ENCODE measurements at places on chromosomes 4 and X.

DNA sequence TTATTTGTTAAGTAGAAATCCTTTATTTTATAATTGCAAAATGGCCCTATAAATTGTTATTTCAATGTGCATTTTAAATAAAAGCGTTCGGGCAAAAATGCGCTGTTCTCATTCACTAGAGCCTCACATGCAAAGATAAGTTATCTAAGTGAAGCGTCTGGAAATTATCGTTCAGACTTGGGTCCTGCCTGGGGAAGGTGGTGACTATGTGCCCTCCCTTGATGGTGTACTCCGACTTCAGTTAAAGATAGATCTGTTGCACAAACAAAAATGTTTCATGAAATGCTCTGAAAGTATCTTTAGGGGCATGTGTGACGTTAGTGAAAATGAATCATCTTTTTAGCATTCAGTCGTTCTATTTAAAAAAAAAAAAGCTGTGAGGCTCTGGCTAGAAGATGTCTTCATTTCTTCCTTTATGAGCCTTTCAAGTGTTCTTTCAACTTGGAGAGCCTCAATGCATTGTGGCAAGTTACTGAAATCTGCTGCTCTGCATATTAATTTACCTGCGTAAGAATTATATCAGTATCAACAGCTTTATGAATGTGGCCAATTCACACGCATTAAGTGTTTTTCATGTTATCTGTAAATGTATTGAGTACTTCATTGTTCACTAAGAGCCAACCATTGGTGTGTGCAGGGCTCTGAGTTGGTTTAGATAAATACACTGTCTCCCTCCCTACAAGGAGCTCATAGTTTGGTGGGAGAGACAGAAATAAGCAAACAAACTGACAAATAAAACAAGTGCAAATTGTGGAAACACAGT lies 83.0 kb downstream of the AFF1 start:
- DNase-seq = no peak

GRCh38 chr4:155569960-155570515 lies 96.6 kb upstream of the GUCY1A1 start:
- no peak for DNase-seq

- DNase-seq = no peak
These were observed 164.1 kb upstream of the STS start for GRCh38 chrX:6983207-6983955.

- DNase-seq = no peak
These were observed 70.7 kb upstream of the TAPT1 start for GRCh38 chr4:16297003-16297402.

DNA sequence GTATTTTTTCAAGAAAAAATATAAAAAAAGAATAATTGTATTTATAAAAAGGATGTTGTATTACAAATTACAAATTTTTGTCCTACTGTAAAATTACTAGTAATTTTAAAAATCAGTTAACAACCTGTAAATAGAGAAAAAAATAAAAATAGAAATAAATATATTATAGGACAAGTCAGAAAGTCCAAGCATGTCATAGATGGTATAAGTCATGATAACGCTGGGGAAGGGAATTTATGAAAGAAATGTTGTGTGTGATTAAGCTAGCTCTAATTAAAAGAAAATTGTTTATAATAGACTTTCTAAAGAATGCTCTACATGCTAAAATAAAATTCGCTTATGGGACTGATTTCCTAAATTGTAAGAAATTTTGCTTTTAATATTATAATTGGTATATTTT lies 2329.9 kb downstream of the ARAP2 start:
- no peak for DNase-seq

DNA sequence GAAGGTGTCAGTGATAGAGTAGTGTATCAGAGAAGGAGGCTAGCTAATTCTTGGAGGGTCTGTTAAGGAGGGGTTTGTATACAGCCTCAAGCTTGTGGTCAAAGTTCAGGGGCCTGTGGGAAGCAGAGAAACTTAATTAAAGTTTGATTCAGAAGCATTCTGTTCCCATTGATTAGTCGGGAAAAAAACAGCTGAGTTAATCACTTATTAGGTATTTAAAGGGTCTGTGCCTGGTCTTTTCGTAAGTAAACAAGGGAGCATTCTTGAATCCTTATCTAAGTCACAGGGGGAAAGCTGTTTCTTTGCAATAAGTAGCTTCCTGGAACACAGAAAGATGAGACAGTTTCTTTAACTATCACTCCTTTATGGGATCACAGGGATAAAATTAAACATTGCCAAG lies 492.1 kb downstream of the PCDH10 start:
- no peak for DNase-seq

DNA sequence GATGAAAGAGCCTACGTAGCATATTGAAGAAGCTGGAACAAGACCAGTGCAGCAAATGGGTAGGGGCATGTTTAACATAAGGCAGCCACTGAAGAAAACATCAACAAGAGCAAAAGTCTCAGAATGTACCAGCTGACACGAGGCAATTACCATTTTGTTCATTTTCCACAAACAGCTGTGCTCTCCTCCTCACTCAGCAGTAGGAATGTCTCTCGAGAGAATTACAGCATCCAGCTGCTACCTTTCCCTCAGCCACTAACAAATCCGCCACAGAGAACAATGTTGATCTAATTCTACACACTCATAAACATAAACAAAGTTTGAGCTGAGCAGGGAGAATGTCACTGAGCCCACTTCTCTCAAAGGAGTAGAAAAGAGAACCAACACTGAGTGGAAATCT lies 68.0 kb downstream of the OPHN1 start:
- no peak for DNase-seq

- no peak for DNase-seq
These were observed 96.1 kb downstream of the REELD1 start for GRCh38 chr4:146310319-146311021.

DNA sequence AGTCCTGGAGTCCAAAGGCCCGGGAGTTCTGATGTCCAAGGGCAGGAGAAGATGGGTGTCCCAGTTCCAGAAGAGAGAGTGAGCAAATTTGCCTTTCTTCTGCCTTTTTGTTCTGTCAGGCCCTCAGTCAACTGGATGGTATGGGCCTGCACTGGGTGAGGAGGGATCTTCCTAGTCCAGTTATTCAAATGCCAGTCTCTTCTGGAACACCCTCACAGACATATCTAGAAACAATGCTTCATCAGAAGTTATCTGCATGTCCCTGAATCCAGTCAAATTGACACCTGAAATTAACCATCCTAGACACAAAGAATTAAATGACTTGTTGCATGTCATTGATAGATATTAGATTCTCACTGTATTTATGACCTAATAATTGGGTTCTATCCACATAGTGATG lies 48.5 kb upstream of the TSPAN5 start:
- no peak for DNase-seq

- DNase-seq = peak; percentile 54
These were observed 54.0 kb downstream of the JADE1 start for GRCh38 chr4:128863312-128864075.

GRCh38 chr4:2587213-2587823 lies 50.9 kb downstream of the FAM193A start:
- DNase-seq = no peak

DNA sequence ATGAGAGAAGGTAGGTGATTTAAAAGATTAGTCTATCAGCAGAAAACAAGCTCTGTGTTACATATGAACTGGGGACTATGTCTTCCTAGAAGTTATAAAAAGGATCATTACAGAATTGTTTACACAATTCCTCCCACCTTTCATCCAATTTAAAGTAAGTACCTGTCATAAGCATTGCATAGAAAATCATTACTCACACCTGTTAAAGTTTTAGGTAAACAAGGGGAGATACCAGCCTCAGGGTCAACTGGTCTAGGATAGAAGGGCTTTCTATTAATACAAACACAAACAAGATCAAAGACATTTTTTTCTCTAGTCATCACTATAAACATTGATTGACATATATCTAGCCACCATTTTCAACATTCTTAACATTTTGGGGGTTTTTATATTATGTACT lies 333.9 kb downstream of the ARHGAP24 start:
- no peak for DNase-seq

DNA sequence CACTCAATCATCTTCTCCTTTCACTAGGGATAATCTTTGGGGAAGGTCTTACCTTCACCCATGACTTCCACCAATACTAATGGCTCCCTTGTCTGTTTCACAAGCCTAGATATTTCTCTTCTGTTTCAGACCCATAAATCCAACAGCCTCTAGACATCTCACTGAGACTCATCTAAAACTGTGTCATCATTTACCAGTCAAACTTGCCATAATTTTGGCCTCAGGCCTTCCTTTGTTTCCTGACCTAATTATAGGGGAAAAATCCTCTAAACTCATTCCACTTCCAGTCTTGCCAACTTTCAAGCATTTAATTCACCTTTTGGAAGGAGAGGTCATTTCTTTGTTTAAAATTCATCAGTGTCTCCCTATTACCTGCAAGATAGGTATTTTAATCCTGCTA lies 181.0 kb upstream of the CNKSR2 start:
- no peak for DNase-seq

DNA sequence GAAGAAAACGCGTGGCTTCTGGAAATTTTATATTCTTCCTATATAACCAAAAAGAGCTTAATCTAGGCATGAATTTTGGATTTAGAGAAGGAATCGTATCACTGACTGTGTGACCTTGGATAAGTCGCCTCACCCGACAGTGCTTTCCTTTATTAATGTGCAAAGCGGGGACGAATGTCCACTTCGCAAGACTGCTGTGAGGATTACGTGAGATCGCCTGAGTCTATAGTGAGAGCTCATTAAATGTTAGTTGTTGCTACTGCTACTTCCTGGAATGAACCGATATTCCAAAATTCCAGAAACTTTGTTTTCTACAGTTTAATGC lies 448 bp upstream of the TBC1D8B start:
- no peak for DNase-seq

DNA sequence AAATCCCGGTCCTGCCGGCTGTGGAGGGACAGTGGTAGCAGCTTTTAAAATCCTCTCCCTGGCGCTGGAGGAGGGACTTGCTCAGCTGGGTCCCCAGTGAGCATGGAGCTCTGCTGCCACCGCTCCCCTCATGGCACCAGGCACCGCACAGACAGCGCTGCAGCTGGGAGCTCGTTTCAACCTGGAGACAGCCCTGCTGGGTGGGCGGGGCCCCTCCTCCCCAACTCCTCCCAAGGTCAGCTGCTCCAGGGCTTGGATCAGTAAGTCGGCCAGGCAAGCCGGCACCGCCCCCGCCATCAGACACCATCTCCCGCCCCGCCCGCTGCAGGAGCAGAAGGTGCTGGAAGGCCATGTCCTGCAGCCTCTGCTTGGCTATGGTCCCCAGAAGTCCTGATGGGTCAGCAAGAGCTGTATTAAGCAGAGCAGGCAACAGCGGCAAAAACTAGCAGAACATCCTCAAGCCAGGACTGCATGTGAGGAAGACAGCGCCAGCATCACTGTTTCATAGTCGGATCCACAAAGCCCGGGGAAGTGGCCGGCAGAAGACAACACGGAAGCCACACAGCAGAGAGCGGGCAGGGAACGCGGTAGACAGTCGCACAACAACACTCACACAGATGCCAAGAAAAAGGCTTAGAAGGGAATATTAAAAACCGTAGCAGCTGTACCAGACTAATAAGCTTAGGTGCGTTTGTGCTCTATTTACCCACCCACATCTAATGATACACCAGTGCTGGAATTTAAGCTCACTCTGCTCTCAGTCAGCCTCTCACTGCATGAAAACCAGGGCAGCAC lies 16.2 kb downstream of the ZFYVE28 start:
- DNase-seq = no peak

GRCh38 chr4:151604238-151604637 lies 156.6 kb downstream of the GATB start:
- DNase-seq = no peak

- no peak for DNase-seq
These were observed 29.5 kb downstream of the ARHGAP10 start for GRCh38 chr4:147761218-147761883.

GRCh38 chrX:16416588-16416987 lies 233.4 kb upstream of the S100G start:
- DNase-seq = no peak

DNA sequence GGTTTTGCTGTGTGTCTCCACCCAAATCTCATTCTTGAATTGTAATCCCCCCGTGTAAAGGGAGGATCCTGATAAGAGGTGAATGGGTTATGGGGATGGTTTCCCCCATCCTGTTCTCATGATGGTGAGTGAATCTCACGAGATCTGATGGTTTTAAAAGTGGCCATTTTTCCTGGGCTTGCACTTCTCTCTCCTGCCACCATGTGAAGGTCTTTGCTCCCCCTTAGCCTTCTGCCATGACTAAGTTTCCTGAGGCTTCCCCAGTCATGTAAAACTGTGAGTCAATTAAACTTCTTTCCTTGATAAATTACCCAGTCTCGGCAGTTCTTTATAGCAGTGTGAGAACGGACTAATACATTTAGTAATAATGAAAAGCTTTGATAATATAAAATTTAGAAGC lies 46.9 kb downstream of the ANTXR2 start:
- no peak for DNase-seq

- DNase-seq = no peak
These were observed 253.9 kb downstream of the ANK2 start for GRCh38 chr4:113303315-113303714.

- no peak for DNase-seq
These were observed 31.4 kb upstream of the SPATA4 start for GRCh38 chr4:176226736-176227135.

GRCh38 chr4:121472937-121473721 lies 92.3 kb upstream of the QRFPR start:
- no peak for DNase-seq

GRCh38 chr4:143109376-143109775 lies 75.3 kb upstream of the USP38 start:
- no peak for DNase-seq

DNA sequence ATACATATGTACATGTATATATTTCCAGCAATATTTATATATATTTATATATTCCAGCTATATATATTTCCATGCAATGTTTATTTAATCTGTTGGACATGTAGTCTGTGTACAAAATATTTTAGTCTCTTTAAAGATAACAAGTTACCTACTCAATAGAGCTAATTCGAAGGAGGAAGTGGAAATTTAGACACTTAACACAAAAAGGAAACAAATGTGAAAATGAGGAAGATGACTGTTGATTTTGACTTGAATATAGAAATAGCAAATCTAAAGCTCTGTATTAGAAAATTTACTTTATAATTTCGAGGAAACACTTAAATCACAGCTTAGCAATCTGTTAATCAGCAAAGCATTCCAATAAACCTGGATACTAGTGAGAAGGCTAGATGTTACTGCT lies 1064.4 kb downstream of the PCDH7 start:
- no peak for DNase-seq

- no peak for DNase-seq
These were observed 167.2 kb downstream of the NPNT start for GRCh38 chr4:106062452-106062875.

DNA sequence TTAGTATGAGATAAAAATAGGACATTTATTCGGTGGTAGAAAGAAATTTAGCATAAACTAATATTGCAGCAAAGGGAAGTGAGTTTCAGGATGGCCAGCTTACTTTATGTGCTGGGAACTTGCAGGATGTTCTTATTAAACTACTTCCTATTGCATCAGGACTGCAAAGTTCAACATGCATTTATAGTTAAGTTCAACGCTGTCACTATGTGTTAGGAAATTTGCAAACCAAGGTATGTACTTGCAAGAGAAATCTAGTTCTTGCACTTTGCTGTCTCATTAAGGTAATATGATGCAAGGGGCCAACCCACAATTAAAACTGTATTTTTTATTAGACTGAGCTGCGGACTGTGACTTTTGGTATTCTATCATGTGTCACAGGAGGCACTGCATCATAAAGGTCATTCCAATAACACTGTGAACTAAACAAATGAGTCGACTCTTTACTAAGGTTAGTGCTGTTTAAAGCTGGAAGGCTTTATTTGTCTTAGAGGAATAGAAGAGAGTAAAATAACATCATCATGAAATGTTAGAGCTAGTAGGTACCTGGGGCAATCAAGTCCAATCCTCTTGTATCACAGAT lies 1525.7 kb upstream of the TENM3 start:
- DNase-seq = no peak

GRCh38 chr4:88315460-88316017 lies 31.2 kb upstream of the PPM1K start:
- DNase-seq = no peak
